Activated CD8-positive, alpha-beta memory T cell treated with anti-CD3 and anti-CD28 coated beads, Interleukin-2, amount 50 U/mL, for 48 hours (primary cell): ENCODE measurements at places on chromosomes 16 and 17.
A peak's percentile ranks its signal among the peaks of the same experiment; 100 is the strongest.

DNA sequence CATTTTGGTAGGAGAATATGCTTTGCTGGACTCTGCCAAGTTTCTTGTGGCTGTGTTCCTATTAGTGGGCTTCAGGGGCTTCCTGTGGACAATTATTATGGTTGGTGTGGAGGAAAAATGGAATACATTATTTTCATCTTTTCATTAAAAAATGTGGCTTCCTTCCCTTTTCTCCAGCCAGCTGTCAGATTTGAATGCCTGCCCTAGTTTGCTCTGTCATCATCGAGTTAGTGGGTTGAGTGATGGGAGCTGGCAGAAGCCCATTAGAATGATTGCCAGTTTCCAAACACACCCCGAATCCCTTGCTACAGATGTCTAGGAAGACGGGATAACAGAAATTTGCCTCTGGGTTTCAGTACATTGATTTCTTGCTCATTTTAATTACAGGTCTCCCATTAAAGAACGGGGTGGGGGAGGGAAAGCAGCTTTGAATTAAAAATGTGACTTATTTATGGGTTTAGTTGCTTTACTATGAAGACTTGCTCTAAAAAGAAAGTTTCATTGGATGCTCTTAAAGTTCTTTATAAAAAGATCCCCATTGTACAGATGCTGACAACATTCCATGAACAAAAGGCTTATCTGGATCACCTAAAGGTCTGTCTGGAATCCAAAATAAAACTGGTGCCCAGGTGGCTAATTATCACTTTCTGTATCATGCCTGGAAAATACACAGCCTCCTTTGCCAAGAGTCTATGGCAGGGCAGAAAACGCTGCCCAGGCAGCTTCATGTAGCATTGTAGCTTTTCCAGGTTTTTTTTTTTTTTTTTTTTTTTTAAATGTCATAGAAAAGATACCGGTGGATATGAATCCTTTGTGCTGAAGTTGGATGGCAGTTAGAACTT lies 103.6 kb downstream of the PRKCA start:
- DNase-seq, result no peak

- DNase-seq, result no peak
Observed at GRCh38 chr16:49828533-49829267, 27.2 kb downstream of the ZNF423 start.

DNA sequence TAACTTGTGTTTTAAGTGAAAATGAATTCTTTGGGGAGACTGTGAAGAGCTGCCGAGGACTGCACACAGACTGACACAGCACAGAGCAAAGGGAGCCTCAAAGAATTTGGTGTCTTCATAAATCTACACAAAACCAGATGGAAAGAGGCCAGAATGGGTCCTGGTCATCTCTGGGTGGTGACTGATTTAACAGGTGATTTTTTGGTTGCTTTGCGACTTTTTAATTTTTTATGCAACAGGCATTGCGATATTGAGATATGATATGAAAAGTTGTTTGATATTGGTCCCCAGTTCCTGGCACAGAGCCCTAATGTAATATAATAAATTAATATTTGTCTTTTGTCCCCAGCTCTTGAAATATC lies 12.6 kb upstream of the EIF1 start:
- no peak for DNase-seq

DNA sequence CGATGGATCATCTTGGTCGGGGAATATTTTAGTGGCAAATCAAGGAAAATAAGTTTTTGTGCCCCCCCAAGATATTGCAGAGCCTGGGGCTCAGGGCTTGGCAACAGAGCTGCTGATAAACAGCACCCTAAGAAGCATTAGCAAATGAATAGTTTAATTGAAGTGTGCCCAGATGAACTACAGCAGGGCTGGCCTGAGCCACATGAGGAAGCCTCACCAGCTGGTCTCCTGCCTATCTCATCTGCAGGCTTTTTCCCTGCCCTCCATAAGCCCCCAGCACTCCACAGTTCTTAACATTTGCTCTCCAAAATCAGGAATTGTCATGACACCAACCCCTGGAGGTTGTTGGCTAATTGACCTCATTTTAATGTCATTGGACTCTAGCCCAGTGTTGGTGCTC lies 480.2 kb downstream of the HS3ST3B1 start:
- DNase-seq, result no peak

DNA sequence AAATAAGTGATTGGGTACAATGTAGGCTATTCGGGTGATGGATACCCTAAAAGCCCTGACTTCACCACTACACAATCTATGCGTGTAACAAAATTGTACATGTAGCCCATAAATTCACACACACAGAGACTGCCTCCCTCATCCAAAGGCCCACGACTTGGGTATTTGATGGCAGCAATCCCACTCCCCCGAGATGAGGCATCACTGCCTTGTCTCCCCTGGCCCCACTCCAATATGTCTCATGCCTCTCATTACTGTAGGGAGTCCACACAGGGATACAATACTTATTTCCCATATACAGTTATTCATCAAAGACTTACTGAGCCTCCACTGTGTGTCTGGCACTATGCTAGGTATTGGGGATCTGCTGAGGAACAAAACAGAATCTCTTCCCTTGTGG lies 192.6 kb downstream of the CBLN1 start:
- no peak for DNase-seq

DNA sequence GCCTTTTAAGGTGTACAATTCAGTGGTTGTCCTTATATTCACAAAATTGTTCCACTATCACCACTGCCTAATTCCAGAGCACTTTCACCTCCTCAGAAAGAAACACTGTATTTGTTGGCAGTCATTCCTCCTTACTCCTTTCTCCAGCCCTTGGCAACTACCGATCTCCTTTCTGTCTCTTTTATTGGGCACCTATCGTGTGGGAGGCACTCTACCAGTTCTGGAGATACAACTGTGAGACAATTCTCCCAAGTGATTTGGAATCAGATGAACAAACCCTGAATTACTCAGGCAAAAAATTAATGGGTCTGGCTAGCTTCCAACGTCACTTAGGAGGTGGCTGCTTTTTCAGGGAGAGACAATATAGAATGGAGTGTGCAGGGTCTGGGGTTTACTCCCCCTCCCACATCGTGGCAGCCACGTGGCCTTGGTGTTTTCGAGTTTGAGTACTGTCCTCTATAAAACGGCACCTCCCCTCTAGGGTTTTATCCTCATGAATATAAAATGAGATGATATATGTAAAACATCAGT lies 63.9 kb downstream of the SHISA9 start:
- DNase-seq, result no peak

DNA sequence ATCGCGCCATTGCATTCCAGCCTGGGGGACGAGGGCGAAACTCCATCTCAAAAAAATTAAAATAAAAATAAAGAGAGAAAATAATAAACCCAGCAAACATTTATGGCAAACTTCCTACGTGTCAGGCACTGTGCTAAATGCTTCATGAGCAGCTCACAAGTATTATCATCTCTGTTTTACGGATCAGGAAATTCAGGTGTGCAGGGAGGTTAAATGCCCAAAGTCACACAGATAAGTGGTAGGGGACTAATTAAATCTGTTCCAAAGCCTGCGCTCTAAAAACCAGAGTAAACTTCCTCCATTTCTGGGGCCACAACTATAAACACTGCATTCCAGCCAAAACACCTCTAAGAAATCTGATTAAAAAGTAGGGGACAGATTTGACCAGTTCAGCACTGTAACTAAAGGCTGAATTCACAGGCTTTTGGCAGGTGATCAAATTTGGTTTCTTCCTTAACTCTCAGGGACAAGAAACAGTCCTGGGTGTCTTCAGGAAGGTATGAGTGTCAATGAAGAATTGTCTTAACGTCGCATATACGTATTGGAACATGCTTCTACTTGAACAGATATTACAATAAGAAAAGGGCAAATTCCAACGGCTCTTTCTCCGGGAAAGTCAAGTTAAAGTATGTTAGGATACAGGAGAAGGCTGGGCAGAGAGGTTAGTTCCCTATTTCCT lies 996 bp downstream of the STRADA start:
- DNase-seq, result no peak

DNA sequence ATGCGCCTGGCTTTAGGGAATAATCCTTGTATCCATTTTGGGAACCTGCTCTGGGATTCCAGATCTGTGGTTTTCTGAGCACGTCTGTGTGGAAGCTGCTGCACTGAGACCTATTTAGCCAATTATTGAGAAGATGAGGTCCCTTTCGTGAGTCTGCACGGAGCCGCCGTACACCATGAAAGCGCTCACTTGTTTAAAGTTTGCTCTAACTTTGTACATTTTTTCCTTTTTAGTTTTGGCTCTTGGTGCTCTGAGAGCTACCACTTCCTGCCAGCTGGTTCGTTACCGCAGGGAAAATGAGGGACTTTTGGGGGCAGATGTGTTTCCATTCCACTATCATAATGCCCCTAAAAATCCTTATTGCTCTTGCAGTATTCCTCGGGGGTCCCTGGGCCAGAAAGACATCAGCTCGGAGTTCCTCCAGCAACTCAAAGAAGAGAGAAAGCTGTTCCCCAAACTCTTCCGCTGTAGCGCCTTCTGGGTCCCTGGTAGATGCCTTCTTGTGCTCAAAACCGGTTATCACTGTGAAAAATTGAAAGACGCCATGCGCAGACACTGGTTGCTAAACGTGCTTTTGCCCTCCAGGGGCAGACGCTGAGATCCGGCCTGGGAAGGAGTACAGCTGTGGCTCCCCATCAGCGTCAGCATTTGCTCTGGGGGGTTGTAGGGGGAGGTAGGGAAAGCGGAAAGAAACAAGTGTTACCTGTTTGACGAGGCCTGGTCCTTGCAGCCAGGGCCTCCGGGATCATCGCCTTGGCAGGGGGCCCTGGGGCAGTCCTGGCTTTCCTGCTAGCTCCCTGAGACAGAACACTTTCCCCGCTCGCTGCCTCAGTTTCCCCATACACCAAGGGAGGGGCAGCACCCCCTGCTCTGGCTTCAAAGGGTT lies 238.1 kb downstream of the MRTFB start:
- DNase-seq, result no peak

- DNase-seq, result peak; percentile 77
Observed at GRCh38 chr16:67150047-67150832, 558 bp downstream of the B3GNT9 start.

- no peak for DNase-seq
Observed at GRCh38 chr17:8123695-8124349, at the start of gene HES7. Gene HES7 (minus strand): TSS chr17:8124106. CDS start chr17:8124084, 22 bp downstream.

DNA sequence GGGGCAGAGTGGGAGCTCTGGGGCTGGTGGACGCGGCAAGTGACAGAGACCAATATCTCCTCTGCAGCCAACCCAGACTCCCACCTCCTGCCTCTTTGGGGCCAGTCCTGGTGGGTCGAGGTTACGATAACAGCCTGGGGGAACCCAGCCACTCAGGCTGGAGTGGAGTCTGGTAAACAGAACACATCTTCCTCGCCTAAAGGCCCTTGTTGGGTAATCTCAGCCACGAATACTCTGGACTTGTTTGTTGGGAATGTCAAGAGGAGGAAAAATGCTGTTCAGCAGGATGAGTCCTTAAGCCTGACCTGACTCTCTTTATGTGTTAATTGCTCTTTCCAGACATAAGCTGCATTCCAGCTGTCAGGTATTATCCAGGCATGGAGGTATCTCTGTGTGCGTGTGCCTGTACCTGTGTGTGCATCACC lies 8.0 kb upstream of the SPNS2 start:
- DNase-seq, result no peak

DNA sequence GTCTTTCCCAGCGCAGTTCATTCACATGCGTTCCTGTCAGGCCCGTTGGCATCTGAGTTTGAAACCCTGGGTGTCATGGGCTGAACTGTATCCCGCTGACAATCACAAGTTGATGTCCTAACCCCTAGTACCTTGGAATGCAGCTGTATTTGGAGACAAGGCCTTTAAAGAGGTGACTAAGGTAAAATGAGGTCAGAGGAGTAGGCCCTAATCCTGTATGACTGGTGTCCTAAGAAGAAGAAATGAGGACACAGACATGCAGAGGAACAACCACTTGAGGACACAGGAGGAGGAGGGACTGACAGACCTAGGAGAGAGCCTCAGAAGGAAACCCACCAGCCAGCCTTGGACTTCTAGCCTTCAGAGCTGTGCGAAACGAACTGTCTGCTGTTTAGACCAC lies 33.1 kb downstream of the TRPV2 start:
- DNase-seq, result no peak

GRCh38 chr16:86007524-86007923 lies 108.6 kb downstream of the IRF8 start:
- no peak for DNase-seq

DNA sequence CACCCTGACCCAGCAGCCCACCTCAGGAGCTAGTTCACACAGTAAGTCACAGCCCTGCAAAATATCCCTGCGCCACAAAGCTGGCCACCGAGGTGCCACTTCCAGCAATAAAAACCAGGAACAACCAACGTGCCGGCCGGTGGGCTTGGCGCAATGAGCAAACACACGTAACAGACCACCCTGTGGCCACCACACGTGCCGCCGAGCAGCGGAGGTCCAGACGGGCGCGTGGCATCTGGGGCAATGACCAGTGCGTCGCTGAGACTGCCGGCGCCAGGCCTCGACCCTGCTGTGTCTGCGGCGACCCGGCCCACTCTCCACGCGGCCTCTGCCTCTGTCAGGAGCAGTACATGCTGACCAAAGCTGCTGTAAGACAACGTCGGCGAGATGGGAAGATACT lies 31.5 kb downstream of the LMF1 start:
- DNase-seq, result no peak

DNA sequence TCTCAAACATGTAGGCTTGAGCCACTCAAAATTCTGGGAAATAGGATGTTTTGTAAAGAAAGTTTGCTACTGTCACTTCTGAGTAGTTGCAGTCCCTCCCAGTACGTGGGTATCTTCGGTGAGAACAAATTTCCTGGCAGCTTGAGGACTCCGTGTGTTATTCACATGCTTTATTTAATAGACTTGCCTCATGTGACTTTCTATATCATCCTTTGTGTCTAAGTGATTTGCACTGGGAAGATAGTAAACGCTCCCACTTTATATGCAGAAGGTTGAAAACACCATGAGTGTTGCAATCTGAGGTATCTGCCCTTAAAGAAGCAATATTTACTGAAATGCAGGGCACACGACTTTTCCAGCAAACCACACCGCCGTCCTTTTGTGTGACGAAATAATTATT lies 643.7 kb downstream of the MAF start:
- DNase-seq, result no peak

DNA sequence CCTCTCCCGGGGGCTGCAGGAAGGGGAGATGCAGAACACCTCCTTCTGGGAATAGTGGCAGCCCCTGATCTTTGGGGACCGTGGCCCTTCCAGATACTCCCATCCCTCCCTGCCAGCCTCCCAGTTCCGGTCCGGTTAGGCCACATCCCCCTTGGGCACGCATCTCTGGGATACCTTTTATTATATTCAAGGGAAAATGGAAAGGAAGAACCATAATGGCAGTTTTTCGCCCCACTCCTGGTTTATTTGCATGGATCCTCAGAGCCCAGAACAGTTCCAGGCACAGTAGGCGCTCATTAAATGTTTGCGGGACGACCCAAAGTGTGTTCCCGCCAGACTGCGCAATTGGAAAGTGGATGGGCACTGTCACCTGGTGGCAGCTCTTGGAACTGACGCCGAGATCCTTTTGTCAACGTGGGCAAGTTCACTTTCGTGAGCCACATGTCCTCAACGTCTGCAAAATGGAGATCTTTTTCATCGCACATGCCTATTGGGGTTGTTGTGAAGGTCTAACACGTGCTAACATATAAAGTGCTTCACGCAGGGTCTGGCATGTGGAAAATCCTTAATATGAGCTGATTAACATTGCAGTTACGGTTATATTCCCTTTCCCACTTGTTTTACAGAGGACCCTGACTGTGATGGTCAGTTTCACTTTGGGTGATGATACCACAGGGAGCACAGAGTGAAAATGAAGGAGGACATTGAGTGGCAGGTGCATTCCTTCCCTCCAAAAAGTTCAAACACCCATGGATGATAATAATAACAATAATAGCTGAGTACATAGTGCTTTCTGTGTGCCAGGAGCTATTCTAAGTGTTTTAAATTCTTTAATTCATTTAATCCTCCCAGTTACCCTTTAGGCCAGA lies 1.7 kb upstream of the GPRC5B start:
- DNase-seq, result peak; percentile 90

GRCh38 chr17:21677911-21678310 lies 14.4 kb upstream of the KCNJ18 start:
- peak; percentile 39 for DNase-seq
